ENCODE measurements at places on chromosomes 5 and 9.

DNA sequence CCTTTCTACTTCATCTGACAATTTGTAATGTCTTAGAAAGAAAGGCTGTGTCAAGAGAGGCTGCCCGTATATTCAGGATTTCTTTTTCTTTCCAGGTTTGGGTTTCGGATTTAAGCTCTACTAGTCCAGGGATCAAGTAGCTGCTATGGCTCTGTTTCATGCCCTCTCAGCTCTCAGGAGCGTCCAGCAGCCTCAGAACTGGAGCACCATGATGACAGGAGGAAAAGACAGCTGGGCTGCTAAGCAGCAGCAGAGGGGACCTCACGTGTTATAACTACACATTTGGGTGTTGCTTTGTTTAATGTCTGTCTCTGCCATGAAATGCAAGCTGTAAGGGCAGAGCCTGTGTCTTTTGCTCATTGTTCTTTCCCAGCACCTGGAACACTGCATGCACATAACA is 28.5 kb downstream of the TBC1D2 start:
- DNase-seq = no peak

GRCh38 chr9:137969008-137969407 is 91.4 kb downstream of the CACNA1B start:
- no peak for DNase-seq

GRCh38 chr5:118257066-118257465 is 731.3 kb downstream of the DTWD2 start:
- no peak for DNase-seq

GRCh38 chr5:168311061-168311566 is 19.7 kb downstream of the WWC1 start:
- DNase-seq = no peak

DNA sequence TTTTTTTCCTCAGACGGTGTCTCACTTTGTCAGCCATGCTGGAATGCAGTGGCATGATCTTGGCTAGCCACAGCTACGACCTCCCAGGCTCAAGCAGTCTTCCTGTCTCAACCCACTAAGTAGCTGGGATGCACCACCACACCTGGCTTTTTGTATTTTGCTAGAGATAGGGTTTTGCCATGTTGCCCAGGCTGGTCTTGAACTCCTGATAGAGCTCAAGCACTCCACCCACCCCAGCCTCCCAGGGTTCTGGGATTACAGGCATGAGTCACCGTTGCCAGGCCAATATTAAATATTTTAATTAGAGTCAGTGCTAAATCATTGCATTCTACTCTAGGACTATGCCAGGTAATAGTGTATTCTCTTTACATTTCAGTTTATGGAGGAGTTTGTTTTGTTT is 41.5 kb downstream of the UBE2R2 start:
- DNase-seq = no peak

DNA sequence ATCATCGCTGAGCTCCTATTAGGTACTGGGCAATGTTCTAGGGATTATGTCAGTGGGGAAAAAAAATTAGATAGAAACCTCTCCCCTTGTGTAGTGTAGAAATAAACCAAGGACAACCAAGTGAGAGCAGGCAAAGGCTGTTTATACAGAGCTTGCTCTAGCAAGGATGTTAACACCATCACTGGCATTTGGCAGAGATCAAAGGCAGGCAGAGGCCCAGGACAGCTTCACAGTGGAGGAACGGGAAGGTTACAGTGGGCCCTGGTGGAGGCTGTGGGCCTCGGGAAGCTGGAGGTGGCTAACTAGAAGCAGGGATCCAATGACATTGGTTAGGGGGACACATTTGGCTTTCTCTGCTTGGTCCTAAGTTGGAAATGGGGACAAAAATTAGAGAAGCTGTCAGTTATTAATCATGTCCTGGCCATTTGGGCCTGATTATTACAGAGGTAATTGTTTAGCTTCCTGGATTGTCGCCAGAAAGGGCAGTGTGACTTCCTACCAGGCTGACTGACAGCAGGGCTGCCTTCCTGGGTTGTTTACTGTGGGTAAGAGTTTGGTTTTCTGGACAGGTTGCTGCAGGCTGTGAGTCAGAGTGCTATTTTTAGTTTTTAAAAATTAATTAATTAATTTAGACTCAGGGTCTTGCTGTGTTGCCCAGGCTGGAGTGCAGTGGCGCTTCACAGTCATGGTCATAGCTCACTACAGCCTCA is 259.3 kb downstream of the ROR2 start:
- DNase-seq = no peak

DNA sequence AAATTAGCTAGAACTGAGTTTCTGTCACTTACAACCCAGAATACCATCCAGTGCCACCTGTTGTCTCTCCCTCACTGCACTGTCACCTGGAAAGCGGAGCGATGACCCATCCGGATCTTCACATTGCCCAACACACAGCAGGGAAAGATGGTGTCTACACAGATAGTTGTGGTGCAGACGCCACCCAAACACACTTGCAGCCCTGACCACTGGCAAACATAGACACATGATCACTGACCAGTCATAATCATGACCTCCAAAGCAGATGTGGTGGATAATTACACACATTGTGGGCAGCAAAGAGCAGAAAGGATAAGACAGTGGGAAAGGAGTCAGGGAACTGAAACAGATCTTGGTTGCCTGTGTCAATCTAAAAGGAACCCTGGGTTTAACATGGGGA is 64.7 kb downstream of the GABBR2 start:
- DNase-seq = no peak

DNA sequence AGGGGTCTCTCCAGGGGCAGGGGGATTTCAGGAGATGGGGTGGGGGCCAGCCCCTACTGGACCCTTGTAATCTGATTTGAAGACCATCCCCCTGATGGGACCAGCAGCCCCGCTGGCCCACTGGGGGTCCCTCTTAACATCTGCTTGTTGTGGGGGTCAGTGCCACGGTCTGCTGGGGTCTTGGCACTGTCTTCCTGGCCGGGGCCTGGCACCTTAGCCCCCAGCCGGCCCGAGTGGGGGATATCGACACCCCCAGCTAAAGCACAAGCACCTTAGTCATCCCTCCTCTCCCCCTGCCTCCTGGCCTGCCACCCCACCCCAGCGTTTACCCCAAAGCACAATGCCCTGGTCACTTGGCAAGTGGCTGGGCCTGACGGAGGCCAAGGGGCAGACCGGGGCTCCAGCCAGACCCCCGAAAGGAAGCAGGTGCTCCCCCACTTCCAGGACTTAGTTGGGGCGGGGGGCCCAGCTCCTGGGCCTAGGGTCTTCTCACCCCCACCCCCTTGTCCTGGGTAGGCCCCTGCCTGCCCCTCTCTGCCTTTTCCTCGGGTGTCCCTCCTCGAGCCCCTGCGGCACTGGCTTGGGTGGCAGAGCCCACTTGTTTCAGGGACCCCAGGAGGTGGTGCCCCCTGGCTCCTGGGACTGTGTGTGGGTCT is 1.4 kb upstream of the NFX1 start:
- DNase-seq = no peak

- DNase-seq = no peak
Measured at GRCh38 chr9:108205276-108205675, 650.5 kb downstream of the ACTL7B start.

DNA sequence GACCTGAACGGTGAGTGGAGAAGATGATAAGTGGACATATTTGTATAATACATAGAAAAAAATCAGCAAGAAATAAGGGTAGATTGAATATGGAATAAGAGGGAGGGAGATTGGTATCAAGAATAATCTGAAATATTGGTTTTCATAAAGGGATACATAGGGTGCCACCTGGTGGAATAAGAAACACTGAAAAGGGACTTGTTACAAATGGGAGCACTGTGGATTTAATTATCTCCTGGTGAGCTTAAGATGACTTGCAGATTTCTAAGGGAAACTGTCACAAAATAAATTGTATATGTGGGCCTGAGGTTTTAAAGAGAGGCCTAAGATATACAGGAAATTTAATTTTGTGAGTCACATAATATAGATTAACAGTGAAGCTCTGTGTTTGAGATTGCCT is 1403.5 kb upstream of the CDH18 start:
- DNase-seq = no peak

DNA sequence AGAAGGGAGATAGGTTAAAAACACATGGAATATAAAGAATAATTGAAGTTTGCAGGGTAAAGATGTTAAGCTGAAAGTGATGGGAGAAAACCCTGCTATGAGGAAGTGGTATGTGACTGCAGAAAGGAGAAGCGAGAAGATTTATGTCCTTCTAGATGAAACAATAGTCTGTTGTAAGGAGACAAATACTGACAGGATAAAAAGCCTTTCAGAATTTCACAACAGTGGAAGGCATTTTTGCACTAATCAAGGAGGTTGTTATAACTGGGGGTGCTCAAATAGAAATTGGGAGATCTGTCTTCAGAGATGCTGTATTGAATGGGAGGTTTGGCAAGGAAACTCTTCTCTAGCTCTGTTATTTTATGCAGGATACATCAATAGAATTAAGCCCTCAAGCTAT is 69.6 kb downstream of the NMUR2 start:
- DNase-seq = no peak

DNA sequence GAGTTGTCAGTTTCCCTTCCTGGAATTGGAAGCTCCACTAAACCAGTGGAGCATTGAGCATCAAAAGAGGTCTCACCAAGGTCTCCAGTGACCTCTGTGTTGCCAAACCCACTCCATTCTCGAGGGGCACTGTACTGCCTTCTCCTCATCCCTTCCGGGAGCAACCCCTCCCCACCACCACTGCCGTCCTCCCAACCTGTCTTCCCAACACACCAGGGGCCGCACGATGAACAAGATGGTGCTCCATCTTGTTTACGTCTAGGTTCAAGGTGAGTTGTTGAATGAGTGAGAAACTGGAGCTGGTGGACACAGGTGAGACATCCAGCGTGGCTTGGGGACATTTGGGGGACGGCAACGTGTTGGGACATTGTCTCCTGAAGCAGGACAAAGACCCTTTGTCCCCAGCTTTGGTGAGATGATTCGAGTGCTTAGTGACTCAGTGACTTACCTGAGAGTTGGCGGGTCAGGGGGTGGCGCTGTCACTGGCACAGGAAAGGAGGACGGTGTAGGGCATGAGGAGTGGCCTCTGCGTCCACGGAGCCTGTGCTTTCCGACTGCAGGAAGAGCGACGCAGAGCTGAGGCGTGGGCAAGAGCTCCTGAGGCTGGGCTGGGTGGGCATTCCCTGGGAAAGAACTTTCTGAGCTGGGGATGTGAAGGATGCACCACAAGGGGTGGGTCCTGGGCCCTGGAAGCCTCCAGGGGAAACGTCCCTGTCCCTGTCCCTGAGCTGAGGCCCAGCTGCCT is 44.8 kb upstream of the RNU6ATAC start:
- no peak for DNase-seq

DNA sequence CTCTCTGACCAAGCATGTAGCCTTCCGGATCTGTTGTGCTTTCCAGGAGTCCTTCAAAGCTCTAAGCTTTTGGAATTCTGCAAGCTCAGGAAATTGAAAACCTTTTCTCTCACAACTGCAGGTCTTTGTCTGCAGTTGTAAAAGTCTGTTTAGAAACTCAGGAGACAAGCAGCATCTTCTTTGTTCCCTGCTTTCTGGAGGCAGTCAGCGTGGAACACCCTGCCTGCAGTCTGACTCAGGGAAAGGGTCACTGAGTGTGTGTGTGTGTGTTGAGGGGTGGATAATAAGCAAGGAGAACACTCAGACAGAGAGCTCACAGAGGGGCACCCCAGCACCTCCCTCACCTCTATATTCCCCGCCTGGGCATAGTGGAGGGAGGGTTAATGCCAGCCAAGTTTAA is 29.1 kb downstream of the KCNIP1 start:
- DNase-seq = no peak

DNA sequence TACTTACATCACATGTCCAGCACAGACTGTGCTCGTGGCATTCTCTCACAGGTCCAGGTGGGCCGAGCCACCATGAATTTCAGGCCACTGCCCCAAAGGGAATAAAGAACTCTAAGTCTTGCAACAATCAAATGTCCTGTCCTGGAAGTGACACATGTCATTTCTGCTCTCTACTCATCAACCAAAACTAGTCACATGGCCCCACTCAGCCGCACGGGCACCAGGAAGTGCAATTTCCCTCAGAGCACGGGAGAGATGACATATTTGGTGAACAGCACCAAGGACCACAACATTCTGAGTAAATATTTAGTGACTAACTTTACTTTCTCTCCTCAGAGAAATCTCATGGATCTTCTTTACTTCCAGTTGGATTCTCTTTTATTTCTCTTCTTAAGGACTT is 131.1 kb upstream of the TUT7 start:
- DNase-seq = no peak

DNA sequence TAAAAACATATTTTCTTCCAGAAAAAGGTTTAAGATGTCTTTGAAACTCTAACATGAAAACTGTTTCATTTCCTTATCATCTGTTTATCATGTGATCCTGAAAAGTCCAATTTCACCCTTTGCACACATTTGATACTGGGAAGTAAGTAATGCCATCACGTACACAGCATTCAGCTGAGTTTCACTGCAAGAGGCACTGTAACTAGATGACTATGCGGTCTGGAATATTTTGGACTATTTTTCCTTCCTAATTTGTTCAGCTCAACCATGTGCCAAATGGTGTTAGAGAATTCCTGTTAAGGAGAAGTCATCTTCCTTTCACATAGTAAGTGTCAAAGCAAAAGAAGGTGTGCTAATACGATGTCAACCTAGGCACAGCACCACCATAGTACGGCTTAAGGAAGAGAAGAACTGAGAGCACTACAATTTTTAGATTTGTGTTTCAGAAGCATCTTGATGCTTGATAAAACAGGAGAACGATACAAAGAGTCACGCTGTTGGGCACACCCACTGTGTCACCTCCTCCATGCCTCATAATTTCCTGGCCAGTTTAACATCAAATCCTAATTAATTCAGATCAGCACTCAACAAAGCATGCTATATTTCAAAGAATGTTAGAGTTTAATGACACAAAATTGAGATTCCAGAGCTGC is 77.5 kb downstream of the GNAQ start:
- DNase-seq = no peak

DNA sequence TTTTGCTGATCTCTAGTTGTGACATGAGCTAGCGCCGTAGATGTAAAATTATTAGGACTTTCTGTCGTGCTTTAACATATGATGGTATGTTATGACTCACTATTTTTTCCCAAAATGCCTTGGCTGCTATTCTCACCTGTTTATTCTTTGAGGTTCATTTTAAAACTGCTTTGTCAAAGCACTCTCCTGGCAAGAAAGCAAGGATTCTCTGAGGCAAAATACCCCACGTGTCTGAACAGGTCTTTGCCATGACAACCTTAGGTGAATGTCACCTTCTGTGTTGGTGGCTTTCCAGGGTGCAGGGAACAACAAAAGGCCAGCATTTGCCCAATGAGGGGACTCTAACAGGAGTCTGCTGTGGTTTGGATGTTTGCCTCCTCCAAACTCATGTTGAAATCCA is 30.6 kb upstream of the COL5A1 start:
- no peak for DNase-seq

DNA sequence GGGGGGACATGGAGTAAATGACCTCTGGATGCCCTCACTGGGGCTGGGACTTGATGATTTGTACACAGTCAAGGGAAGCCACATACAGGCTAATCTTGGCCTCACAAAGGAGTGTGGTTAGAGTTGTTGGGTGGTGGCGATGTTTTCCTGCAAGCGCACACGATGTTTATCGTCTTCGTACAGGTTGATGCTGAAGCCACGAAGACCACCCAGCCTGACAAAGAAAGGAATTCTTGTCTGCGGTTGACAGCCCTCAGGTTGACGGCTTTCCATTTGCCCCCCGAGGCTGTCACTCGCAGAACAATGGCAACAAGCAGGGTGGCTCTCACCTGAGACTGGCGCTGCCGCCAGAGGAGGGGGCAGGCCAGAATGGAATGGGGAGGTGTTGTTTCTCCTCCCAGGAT is 14.1 kb upstream of the XPA start:
- no peak for DNase-seq

All from activated T-cell treated with anti-CD3 and anti-CD28 coated beads for 4 hours (primary cell).